ENCODE measurements at places on chromosomes 3 and 15.

GRCh38 chr3:24184528-24185176, 239.6 kb downstream of the NR1D2 start:
- no peak for DNase-seq

DNA sequence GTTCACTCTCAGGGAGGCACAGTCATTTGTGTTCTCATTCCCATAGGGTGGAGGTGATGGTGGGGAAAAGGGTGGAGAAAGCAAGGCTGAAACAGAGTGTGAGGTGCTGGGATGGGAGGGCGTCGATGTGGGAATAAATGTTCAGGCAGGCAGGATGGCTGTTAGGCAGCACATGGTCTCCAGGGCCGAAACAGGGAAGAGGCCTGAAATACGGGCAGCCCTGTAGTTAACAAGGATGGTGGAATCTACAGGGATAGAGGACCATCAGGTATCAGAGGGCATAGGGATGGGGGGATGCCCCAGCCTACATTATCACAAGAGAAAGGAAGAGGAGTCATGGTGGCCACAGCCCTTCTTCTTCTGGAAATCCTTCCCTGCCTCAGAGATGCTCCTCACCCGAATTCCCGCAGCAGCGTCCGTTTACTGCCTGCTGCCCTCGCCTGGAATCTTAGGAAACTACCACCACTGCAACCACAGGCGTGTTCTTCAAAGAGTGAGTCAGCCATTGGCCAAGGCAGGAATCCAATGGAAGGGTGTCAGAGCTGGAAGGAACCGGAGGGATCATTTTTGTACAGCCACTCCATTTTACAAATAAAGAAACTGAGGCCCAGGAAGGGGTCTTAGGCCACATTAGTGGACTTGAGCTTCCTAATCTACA, 49.7 kb upstream of the POMGNT2 start:
- DNase-seq = no peak

DNA sequence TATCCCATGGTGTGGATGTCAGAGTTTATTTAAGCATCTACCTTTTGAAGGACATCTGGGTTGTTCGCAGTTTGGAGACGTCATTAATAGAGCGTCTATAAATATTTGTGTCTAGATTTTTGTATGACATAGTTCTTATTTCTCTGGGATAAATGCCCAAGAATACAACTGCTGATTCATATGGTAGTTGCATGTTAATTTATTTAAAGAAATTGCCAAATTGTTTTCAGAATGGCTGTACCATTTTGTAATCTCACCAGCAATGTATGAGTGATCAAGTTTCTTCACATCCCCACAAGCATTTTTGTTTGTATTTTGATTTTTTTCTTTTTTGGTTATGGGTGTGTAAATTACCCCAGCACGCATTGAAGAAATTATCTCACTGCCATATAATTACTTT, 656.9 kb downstream of the NTRK3 start:
- DNase-seq = no peak

DNA sequence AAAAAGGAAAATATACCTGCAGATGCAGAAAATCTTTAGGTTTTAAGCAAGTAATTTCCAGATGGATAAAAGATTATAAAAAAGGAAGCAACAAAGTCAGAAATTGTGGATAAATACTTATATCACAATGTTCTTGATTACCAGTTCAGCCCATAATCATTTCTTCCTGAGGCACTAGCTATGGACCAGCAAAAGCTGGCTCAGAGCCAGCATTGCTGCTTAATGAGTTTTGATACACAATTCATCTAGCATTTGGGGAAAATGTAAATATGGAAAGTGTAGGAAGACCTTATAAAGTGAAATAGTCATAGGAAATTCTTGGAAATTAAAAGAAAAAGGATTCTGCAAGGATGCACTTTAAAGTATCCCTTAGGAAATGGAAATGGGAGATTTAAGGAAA, 168.3 kb upstream of the GBE1 start:
- no peak for DNase-seq

DNA sequence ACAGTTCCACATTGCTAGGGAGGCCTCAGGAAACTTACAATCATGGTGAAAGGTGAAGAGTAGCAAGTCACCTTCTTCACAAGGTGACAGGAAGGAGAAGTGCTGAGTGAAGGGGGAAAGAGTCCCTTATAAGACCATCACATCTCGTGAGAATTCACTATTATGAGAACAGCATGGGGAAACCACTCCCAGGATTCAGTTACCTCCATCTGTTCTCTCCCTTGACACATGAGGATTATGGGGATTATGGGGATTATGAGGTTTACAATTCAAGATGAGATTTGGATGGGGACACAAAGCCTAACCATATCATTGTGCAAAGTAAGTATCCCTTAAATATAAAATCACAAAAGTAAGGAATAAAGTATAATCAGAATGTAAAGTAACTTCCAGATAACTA, 375.9 kb upstream of the NAALADL2 start:
- no peak for DNase-seq

DNA sequence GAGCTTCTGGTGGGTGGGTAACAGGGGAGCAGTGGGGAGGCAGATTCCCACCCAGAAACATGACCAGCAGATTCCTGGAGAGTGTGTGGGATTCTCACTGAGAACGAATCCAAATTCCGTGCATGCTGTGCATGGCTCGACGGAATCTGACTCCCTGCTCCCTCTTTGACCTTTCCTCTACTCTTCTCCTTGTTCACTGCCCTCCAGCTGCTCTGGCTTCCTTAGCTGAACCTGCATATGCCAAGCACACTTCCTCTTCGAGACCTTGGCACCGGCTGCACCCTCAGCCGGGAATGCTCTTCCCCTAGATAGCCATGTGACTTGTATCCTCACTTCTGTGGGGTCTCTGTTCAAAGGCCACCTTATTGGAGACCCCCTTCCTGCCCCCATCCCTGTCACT, 6.3 kb downstream of the INSYN1 start:
- DNase-seq = no peak

GRCh38 chr3:10746001-10746400, 70.0 kb upstream of the SLC6A11 start:
- DNase-seq = no peak

DNA sequence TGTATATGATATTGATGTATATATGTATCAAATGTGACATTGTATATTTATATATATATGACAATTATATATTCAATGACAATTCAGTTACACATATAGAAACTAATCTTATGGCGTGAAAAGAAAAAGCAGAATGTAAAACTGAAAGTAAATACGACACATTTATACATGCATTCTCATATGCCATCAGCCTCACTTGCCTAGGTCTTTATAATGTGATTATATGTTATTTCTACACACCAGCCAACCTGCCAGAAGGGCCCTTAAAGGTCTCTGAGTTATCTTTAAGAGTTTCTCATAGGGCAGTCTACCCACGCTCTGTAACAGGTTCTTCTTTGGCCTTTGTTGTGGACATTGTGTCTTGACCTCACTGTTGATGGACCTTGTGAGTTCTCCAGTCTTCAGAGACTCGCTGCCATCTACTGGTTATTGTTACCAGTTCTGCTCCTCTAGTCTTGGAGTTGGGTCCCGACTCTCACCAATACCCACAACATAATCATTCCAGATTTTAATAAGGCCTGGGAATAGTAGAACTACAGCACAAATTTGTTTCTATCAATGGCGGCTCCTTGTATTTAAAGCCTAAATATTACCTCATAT, 371.5 kb upstream of the GOLIM4 start:
- DNase-seq = no peak

- no peak for DNase-seq
Measured at GRCh38 chr3:55816794-55817576, 329.9 kb upstream of the WNT5A start.

GRCh38 chr3:71994203-71994602, 209.3 kb upstream of the PROK2 start:
- DNase-seq = no peak

DNA sequence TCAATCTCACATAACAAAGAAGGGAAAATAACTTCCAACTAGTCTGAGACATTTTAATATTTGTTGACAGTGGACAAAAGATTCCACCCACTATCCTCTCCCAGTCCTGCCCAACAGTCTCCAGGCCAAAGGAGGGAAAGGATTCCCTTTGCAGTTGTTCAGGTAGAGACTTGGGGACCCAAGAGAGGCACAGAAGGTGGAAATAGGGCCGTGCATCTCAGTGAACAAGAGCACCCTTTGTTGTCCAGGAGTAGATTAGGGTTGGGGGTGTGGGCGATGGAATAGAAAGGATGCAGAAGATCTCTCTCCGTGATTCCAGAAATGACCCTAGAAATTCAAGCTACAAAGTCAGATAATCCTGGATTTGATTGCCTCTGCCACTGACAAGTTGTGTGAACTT, 44.8 kb upstream of the TRA2B start:
- DNase-seq = no peak

- DNase-seq = no peak
Measured at GRCh38 chr15:73955861-73956742, 29.8 kb downstream of the LOXL1 start.

DNA sequence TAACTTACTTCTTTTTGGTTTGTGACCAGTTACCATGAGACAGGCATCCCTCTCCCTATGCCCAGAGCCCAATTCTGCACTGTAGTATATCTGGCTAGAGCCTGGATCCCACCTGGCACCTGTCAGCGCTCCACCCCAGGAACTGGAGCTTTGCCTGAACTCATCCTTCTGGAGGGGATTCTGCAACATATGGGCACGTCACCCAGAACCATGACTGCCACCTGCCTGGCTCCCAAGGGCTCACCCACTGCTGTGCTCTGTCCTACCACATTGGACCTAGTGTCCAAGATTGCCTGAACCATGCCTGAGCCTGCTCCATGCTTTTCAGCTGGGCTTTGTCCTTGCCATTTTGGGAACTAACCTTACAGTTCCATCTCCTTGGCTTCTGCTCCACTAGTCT, 21.1 kb upstream of the GAP43 start:
- DNase-seq = no peak

GRCh38 chr15:85412956-85413854, 32.8 kb downstream of the AKAP13 start:
- peak; percentile 82 for DNase-seq

DNA sequence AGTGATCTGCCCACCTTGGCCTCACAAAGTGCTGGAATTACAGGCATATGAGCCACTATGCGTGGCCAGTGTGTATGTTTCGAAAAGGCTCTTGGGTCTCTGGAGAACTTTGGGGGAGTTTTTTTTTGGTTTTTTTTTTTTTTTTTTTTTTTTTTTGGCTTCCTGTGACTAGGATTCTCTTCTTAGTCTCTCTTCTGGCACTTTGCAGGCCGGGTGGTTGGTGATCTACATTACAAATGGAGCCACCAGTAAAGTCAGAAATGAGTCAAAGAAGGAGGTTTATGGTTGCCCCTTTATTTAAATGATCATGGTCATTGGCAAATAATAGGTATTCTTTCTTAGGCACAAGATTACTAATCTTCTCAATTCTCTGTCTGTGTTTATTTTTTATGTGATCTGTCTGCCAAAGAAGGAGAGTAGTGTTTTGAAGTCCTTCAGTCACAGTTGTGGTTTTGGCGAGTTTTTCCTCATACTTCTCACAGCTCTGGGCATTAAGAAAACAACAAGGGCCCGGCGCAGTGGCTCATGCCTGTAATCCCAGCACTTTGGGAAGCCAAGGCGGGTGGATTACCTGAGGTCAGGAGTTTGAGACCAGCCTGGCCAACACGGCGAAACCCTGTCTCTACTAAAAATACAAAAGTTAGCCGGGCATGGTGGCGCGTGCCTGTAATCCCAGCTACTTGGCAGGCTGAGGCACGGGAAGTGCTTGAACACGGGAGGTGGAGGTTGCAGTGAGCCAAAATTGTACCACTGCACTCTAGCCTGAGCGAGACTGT, 38.3 kb downstream of the PDE8A start:
- DNase-seq = no peak

DNA sequence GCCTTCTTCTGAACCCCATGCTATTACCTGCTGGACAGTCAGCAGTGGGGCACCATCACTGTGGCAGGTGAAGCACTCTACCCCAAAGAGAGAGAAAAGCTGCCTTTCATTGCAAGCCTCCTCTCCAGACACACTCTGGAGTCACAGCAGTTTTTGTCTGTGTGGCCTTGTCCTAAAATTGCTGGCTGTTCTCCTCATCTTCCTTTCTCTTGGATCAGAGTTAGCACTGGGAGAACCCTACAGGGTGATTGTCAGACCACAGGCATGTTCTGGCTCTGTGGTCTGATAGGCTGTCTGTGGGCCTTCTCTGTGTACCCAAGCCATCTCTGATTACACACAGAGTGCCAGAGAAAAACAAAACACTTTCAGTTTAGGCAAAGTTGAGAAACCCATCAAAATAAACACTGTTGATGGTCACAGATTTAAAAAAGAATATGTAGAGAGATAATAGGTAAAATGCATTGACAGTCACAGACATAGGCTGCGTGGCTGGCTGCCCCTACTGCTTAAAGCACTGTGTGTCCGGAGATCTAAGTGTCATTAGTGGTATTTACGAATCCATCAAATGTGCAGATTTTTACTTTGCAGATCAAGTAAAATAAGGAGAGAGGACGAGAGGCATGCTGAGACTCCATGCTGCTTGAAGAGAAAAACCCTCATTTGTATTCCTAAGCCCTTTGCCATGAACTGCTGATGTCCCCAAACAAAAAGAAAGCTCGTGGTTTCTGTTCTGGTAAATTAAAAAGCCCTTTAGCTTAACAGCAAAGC, 689.9 kb downstream of the TUSC7 start:
- no peak for DNase-seq

DNA sequence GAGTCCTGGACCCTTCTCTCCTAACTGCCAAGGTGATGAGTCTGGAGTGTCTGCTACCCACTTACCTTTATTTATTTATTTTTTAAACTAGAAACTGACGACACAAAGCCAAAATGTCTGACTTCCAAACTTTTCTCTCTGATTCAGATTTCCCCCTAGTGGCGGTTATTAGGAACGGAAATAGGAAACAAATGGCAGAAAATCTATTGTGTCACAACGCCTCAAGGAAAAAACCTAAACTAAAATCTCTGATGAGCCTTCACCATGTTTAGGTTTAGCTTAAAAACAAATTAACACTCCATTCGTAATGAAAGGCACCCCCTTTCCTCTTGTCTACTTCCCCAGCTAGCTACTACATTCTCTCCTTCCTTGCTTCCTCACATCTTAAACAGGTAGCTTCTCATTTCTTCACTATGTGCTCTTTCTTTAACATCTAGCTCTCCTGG, 94.0 kb upstream of the MEX3B start:
- DNase-seq = peak; percentile 24

DNA sequence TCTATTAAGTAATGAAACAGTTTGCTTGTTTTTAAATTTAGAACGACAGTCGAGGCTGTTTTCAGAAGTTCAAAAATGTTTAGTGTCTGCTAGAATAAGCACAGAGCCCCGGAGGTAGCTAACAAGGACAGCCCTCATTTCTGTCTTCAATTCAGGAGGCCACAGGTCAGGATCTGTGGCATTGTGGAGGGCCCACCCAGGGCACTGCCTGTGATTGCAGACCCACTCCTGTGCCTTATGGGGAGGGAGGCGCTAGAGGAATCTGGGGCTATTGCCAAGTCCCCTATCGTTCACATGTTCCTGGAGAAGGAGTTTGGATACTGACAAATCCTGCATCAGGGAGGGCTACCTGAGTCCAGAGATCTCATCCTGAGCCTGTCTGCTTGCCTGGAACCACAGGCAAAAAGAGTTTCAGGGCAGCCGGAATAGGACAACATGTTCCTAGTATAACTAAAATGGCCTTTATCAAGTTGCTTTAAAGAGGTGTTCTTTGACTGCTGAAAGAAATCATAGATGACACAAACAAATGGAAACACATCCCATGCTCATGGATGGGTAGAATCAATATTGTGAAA, 141.5 kb upstream of the ROPN1 start:
- DNase-seq = no peak
